Left ventricle myocardium inferior (tissue), 1 donor: ENCODE measurements at places on chromosomes 7 and 10.

- DNase-seq, result no peak
Measured at GRCh38 chr10:62054830-62055229, 153.3 kb downstream of the ARID5B start.

GRCh38 chr10:62562101-62562500 lies 187.9 kb downstream of the ZNF365 start:
- no peak for DNase-seq

- DNase-seq, result no peak
Measured at GRCh38 chr7:84107259-84107658, 87.3 kb downstream of the SEMA3A start.

DNA sequence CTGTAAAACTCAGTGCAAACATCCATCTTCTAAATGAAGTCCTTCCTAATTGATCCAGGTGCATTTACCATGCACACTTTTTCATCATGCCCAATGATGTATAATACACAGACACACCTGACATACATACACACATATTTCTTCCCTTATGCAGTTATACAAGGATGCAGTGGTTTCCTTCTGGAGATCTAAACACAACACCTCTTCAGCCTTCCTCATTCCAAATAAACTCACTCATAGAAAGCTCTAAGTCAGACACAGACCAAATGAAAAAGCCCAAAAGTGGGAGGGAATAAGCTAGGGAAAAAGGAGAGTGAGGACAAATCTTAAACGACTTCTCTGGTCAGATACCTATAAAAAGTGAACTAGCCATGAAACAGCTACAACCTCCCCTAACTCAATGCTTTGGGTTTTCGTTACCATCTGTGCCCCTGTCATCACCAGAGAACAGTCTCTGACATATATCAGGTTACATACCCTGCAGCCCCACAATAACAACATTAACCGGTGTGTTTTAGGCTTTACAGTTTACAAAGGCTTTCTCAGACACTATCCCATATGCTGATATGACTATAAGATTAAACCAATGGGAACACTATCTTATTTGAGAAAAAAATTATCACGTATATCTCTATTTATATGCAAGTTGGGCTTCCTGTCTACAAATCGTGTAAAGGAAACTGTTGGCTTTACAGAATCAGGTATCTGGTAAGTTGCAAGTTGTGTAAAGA lies 675.2 kb downstream of the PHTF2 start:
- DNase-seq, result no peak

DNA sequence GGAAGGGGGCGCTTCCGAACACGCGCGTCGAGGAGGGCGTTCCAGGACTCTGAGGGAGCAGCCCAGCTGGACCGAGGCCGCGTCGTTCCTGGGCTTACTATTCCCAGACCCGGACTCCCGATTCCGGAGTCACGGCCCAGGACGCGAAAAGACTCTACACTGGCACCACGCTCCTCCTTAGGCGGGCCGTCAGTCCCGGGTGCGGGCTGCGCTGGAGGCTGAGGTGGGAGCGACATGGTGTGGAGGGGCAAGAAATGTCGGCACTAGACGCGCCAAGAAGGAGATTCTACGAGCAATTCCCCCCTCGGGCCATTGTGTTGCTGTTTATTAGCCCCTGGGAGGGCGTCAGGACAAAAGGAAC lies 584 bp upstream of the RUNDC3B start:
- no peak for DNase-seq

DNA sequence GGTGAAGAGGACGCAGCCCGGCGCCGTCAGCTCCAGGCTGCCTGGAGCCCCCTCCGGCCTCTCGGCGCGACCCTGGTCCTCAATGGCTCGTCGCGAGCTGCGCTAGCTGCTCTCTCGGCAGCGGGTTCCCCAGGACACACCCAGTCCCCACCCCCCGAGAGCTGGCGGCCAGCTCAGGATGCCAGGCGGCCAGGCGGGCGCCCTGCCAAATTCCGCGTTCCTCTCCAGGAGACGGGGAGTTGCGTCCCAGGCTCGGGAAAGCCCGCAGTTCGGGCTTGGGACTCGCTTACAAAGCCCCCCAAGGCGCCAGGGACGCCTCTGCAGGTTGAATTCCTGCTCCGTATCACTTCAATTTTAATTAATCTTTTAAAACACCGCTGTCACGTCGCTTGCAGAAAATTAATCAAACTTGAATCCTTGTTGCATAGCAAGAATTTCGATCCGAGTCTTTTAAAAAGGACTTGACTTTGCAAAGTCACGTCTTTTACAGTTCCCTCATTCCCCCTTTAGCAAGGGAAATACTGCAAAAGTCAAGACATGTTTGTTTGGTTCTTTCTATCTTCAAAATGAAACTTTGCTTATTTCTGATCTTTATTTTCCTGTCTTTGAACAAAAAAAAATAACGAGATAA lies 28.2 kb downstream of the SKIDA1 start:
- peak; percentile 92 for DNase-seq

GRCh38 chr7:24978843-24979469 lies 1.0 kb downstream of the OSBPL3 start:
- DNase-seq, result no peak

DNA sequence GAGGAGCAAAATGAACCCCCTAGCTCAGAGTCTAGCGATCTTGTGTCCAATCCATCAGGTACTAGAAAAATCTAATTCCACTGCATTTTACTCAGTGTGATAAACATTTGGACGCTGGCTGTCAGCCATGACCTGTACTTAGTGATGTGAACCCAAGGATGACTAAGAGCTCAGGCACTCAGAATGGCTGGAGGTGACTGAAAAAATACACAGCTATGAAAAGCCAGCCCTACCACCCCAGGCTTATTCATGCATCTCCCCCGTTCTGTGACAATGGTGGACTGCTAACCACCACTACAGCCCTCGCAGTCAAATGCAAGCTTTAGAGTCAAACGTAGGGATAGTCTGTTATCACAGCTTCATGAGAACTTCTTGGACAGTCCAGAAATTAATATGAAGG lies 14.9 kb downstream of the AFAP1L2 start:
- no peak for DNase-seq

- DNase-seq, result no peak
Measured at GRCh38 chr10:127024685-127025435, 119.6 kb downstream of the DOCK1 start.

DNA sequence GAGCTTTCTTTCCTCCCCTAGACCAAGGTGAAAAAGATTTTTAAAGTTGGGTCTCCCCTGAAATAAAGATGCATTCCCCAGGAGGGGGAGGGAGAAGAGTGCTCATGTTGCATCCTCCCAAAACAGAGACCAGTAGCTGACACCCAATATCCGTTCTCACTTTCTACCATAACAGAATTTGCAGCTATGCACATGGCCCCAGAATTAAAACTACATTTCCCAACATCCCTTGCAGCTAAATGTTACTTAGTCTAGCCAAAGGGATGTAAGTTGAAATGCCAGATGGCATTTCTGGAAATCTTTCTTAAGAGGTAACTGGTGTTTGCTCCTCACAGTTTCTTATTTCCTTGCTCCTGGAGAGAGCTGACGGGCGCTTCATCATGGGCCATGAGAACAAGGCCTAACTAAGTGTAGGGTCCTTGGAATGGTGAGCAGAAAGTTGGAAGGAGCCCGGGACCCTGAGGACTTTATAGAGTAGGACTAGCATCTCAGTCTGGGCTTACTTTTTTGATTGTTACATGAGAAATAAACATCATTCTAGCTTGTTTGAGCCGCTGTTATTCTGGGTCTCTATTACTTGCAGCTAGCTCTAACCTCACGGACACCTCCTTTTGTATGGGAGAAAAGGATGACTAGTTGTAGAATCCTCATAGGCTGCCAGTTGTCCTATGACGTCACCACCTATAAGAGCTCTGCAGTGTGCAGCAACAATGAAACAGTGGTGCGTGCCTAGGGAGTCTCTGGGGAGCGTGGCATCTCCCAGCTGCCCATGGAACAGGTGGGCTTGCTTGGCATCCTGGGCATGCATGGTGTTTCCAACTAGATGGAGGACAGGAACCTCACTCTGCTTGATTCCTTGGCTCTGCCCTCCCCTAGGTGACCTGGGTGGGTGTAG lies 46.1 kb upstream of the EXOC6 start:
- no peak for DNase-seq

GRCh38 chr10:70756700-70757360 lies 28.3 kb downstream of the TBATA start:
- DNase-seq, result no peak

GRCh38 chr7:30172451-30172850 lies 37.7 kb downstream of the MTURN start:
- no peak for DNase-seq

- DNase-seq, result no peak
Measured at GRCh38 chr7:114375907-114376306, 38.7 kb upstream of the FOXP2 start.

GRCh38 chr10:84375011-84375410 lies 46.6 kb downstream of the CCSER2 start:
- no peak for DNase-seq

GRCh38 chr10:113733635-113734034 lies 17.8 kb upstream of the PLEKHS1 start:
- DNase-seq, result no peak

- DNase-seq, result no peak
Measured at GRCh38 chr10:95833042-95833610, 74.6 kb upstream of the CC2D2B start.

- no peak for DNase-seq
Measured at GRCh38 chr7:131689662-131690234, 133.3 kb upstream of the PODXL start.

GRCh38 chr10:103227416-103227815 lies 18.3 kb upstream of the RPEL1 start:
- DNase-seq, result no peak

GRCh38 chr10:132879408-132880127 lies 62.8 kb downstream of the CFAP46 start:
- no peak for DNase-seq

DNA sequence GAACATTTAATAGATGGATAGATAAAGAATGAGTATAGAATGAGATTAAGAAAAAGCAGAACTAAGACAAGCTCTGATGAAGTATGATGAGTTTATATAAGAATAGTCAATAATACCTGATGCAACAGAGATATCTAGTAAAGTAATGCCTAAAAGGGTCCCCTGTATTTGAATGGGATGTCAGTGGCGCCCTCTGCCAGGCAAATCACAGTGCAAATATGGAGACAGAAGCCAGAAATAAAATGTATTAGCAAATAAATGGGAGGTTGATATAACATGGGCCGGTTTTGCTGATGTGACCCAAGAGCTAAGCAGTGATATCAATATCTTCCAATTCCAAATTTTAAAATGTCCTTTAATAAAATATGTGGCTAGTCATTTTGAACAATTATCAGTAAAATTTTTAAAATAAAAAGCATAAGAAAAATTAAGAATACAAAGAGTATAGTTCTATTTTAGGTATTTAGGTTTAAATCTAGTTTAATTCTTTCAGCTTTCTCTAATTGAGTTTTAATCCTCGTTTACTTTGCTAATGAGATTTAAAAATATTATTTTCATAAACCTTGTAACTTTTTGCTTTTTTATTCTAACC lies 62.6 kb downstream of the ADK start:
- no peak for DNase-seq

DNA sequence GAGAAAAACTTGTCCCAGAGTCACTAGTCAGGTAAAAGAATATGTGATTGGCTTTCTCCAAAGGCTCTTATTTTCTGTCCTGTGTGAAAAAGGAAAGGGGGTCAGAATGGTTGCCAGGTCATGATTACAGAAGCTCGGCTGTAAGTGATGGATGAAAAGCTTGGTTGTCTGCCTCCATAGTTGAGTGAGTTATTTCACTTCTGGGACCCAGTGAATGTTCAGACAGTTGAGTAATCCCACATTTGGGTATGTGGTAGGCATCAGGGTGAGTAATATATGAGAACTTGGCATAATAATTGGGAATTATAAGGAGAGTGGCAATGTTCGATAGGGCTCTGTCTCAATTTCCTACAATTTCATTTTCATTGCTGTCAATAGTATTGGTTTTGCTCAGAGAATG lies 72.5 kb downstream of the BBS9 start:
- no peak for DNase-seq

GRCh38 chr7:109215341-109215740 lies 645.7 kb downstream of the DNAJB9 start:
- no peak for DNase-seq

DNA sequence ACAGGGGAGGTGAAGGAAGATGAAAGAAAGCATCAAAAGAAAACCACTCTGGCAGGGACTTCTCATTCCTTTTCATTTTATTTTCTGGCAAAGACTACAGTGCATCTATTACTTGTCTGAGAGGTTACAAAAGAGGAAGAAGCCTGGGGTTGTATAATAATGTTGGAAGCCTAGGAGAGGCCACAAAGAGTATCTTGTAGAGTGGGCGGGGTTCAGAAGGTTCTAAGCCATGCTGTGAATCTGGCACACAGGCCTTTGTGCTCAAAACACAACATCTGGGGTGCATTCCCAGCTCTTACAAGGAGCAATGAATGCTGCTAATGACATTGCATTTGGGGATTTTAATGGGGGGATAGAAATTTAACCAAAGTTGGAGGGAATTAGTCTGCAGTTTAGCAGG lies 49.4 kb downstream of the MRPL32 start:
- no peak for DNase-seq

DNA sequence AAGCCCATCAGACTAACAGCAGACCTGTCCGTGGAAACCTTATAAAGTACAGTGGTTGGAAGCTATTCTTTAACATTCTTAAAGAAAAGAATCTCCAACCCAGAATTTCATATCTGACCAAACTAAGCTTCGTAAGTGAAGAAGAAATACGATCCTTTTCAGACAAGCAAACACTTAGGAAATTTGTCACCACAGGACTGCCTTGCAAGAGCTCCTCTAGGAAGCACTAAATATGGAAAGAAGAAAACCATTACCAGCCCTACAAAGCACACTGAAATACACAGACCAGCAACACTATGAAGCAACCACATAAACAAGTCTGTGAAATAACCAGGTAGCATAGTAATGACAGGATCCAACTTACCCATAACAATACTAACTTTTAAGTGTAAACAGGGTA lies 177.7 kb upstream of the PRSS1 start:
- DNase-seq, result no peak

DNA sequence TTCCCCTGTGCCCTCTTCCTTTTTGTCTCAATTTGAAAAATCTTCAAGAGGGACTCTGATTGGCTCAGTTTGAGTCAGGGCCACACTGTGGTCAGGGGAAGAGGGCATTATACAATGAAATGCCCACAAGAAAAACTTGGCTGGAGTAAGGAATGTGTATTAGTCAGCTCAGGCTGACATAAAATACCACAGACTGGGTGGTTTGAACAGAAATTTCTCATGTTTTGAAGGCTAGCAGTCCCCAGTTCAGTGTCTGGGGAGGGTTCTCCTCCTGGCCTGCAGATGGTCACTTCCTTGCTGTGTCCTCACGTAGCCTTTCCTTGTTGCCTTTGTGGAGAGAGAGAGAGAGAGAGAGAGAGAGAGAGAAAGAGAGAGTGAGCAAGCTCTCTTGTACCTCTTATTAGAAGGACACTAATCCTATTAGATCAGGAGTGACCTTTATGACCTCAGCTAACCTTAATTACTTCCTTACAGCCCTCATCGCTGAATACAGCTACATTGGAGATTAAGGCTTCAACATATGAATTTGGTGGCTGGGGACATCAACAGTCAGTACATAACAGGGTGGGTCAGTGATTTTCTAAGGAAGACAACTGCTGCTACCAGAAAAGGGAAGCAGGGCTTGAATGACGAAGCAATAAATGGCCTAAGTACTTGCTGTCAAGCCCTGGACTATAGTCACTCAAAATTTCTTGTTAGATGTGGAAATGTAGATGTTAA lies 25.8 kb upstream of the FAM13C start:
- DNase-seq, result no peak

GRCh38 chr7:47407821-47408674 lies 173.9 kb downstream of the TNS3 start:
- no peak for DNase-seq
